ENCODE measurements at places on chromosomes 6 and 20.

GRCh38 chr6:150046943-150047342 lies 21.6 kb upstream of the RAET1L start:
- DNase-seq = no peak

- no peak for DNase-seq
Observed at GRCh38 chr6:75431379-75431778, 62.2 kb downstream of the FILIP1 start.

DNA sequence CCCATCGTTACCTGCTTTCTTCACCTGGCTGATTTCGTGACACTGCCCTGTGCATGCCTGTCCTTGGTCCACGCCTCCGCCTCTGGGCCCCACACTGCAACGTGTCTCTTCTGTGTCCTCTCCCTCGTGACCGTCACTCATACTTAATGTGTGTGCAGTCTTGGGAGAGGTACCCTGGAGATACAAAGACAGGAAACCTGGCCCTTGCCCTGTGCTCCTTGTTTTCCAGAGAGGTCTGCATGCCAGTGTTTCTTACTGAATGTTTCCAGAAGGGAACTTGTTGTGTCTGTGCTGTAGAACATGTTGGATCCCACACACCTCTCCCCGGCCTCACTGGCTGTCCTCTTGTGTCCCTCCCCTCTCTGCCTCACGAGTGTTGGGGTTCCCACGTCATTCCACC lies 45.8 kb downstream of the SNX9 start:
- no peak for DNase-seq

DNA sequence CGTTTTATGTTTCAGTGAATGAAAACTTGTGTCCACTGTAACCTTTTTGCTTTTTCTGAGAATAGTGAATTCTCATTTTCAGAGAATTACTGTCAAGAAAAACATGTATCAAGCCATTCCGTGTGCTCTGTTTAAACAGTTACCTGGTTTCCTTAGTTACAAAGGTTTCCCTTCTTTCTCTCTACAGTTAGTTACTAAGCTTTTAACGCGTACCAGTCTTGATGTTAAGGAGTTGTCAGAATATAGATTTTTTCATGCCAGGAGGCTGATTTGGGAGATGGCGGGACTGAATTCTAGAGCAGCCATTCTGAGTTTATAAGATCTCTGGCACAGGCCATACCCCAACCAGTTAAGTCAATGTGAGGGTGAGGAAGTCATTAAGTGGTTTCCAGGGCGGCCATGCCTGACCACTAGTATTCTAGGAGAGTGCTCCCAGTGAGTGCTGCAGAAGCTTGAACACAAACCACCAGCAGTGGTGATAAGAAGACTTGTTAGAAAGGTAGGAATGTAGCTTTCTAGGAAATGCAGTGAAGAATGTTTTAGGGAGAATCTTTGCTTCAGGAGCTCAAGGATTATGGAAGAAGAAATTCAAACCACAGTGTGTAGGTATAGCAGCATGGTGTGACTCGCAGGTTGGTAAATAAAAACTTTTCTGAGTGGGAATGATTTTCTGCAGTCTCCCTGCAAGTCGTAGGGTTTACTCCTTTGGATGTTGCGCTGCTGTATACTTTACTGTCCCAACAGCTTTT lies 112.9 kb downstream of the JARID2 start:
- no peak for DNase-seq

GRCh38 chr20:40563296-40563950 lies 125.6 kb downstream of the MAFB start:
- DNase-seq = no peak

DNA sequence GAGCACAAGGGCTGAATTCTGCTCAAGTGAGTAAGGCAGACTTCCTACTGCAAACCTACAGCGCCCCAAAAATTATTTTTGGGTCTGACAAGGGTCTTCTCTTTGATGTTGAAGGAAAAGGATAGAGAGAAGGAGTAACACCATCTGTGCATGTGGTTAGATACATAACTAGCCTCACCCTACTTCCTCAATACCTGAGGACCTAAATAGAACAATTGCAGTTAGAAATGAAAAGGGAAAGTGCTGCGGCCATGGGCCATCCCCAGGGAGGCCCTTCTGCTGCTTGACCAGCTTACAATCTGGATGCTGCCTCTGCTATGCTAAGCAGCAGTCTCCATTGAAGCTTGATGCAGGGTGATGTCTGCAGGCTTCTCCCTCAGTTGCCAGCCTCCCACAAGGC lies 63.2 kb upstream of the ARMH2 start:
- DNase-seq = no peak

DNA sequence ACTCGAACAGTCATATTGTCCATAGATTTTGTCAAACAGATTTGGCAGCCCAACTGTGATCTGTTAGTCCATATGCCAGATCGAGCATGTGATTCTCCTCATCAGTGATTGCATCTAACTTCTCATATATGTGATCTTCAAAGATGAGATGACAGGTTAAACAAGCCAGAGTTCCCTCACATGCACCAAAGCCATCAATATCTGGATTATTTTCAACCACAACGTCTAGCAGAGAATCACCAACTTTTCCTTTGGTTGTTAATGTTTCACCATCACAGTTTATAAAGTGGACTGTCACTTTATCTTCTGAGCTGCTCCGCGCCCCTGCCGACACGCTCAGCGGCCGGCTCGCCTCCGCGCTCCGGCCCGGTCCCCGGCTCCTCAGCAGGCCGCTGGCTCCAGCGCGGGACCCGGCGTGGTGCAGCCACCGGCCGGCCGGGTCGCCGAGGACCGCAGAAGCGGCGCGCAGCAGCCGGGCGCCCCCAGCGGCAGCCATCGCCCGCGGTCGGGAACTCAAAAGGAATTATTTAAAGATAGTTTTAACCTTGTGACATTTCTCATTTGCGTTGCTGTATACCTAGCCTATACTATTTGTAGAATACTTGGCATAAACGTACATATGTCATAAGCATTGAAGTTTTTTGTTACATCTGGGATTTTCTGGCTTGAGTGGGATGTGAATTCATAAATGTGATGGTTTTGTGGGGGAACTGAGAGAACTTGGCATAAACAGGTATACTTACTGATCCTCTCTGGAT lies 40.1 kb upstream of the DYNLRB1 start:
- DNase-seq = peak; percentile 27

DNA sequence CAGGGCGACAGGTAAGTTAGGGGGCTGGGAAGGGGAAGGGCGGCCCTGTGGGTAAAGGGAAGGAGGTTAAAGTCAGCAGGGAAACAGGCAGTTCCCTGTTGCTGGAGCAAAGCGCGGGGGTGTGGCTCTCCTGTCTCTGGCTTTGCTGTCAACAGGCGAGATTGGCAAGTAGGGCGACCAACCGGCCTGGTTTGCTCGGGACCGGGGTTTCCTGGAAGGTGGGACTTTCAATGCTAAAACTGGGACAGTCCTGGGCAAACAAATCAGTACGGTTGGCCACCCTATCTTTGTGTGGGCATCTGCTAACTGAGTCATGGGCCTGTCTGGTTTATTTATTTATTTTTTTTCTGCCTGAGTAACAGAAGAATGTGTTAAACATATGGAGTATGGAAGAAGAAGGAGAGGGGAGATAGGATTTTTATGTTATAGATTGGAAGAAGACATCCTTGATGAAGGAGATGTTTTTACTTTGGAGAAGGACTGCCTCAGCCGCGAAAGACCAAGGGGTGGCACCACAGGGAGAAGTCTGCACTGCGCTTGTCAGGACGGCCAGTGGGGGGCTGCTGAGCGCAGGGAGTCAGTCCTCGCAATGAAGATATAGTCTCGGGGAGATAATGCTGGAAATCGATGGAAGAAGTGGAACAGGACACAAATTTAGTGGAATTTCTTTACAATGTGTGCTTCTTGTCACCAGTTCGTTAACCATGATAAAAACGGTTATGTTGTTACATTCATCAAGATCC lies 43.4 kb upstream of the ESR1 start:
- peak; percentile 19 for DNase-seq

DNA sequence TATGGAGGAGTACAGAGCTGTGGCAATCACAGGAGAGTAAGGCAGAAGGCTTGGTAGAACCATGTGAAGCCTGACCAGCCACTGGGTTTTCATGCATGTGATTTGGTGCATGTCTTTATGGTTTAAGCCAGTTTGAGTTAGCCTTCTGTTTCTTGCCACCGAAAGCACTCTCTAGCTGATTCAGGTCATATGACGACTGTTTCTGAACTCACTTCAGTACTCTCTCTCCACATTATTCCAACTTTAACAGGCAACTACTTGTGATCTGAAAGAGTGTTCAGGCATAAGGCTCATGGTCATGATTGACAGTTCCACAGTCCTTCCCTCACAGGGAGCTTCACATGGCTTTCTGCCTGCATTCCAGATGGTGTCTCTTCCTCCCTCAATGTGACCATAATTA lies 63.3 kb upstream of the TAB2 start:
- no peak for DNase-seq

DNA sequence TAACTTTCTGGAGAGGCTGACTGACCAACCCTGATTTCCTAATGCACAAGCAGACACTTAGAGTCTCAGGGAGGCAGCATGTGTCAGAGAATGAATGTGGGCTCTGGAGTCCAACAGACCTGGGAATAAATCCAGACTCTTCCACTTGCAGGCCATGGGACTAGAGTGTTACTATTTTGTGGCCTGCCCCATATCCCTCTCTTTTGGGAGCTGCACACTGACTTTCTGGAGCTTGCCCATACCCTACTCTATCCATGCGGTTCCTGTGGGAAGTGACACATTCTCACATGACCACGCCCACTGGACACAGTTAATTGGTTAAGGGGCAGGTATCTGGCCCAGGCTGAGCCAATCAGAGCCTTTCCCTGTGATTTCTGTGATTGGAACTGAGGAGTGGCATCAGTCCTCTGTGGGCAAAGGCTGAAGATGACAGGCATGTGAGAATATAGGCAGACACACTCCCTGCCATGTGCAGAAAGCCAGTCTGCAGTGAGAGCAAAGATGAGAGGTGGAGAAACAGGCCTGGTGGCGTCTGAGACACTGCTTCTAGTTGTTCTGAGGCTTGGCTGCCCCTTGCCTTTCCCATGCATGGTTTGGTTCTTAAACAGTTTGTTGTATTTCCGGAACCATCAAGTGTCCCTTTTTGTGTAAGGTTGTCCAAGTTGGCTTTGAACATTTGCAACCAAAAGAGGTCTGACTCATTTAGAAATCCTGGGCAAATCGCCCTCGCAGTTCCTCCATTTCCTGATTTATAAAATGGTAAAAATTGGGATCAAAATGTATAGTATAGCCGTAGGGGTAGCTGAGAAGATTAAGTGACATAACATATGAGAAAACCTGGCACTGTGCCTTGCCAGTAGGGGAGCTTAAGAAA lies 125.6 kb downstream of the CDC5L start:
- DNase-seq = no peak

All from stimulated activated CD8-positive, alpha-beta memory T cell treated with anti-CD3 and anti-CD28 coated beads, Interleukin-15, amount 100 ng/mL, for 48 hours (primary cell).